ENCODE measurements at places on chromosomes 11 and 22. TPM values are rescaled to one million over a fixed set of nuclear protein-coding genes. Genes with fewer than 3 reads are reported as not detected.

LTBP3 gene
- 61.8 TPM for total RNA-seq

SLC22A8 gene
- not detected for total RNA-seq

KREMEN1 gene
- total RNA-seq: 19.0 TPM

OR8A1 gene
- total RNA-seq: not detected

CD82 gene
- total RNA-seq: 14.8 TPM

GRM5 gene
- not detected for total RNA-seq

ART1 gene
- 0.60 TPM for total RNA-seq

SCGB2A2 gene
- total RNA-seq: not detected

ASPHD2 gene
- 1.8 TPM for total RNA-seq

OR51F1 gene
- not detected for total RNA-seq

PAAF1 gene
- 40.8 TPM for total RNA-seq

PTPRCAP gene
- total RNA-seq: 6.1 TPM

MUC2 gene
- 0.03 TPM for total RNA-seq

MPPED2 gene
- total RNA-seq: 19.9 TPM

OTOG gene
- 0.15 TPM for total RNA-seq

CRACR2B gene
- total RNA-seq: 43.9 TPM

CTSF gene
- 15.2 TPM for total RNA-seq

CST6 gene
- total RNA-seq: not detected

GTPBP1 gene
- total RNA-seq: 92.2 TPM

SCN3B gene
- 0.12 TPM for total RNA-seq

UPK2 gene
- 0.89 TPM for total RNA-seq

C11orf86 gene
- total RNA-seq: not detected

KBTBD4 gene
- 22.5 TPM for total RNA-seq

FGF19 gene
- not detected for total RNA-seq

SEPTIN5 gene
- total RNA-seq: 165 TPM

PRSS23 gene
- 39.6 TPM for total RNA-seq

MYO7A gene
- 1.6 TPM for total RNA-seq
